ENCODE measurements at places on chromosomes 16 and 17. TPM values are rescaled to one million over a fixed set of nuclear protein-coding genes. Genes with fewer than 3 reads are reported as not detected.

Gene EVI2B
- 130 TPM for total RNA-seq

Gene CCL8
- 1.6 TPM for total RNA-seq

- peaks cover 27% of the 10 kb centered on the region for H3K27me3 ChIP-seq
- no peaks in the 10 kb centered on the region for H3K36me3 ChIP-seq
- peaks cover 6% of the 10 kb centered on the region for H3K4me1 ChIP-seq
- H3K27ac ChIP-seq, result no peak overlapping the region
- DNase-seq, result no peak
These were observed 74.4 kb upstream of the TMEM132E start for GRCh38 chr17:34504814-34505484.

GRCh38 chr17:17172001-17172939 is 33.9 kb downstream of the PLD6 start:
- H3K27me3 ChIP-seq, result no peaks in the 10 kb centered on the region
- H3K27ac ChIP-seq, result no peak overlapping the region
- H3K36me3 ChIP-seq, result peaks cover 96% of the 10 kb centered on the region
- DNase-seq, result peak; percentile 55
- no peak overlapping the region for H3K4me3 ChIP-seq
- H3K4me1 ChIP-seq, result peaks cover 32% of the 10 kb centered on the region

GRCh38 chr16:68363658-68364521 is 53.1 kb downstream of the PRMT7 start:
- peaks cover 11% of the 10 kb centered on the region for H3K36me3 ChIP-seq
- no peak overlapping the region for H3K27ac ChIP-seq
- H3K4me3 ChIP-seq, result no peak overlapping the region
- H3K4me1 ChIP-seq, result peaks cover 32% of the 10 kb centered on the region

DNA sequence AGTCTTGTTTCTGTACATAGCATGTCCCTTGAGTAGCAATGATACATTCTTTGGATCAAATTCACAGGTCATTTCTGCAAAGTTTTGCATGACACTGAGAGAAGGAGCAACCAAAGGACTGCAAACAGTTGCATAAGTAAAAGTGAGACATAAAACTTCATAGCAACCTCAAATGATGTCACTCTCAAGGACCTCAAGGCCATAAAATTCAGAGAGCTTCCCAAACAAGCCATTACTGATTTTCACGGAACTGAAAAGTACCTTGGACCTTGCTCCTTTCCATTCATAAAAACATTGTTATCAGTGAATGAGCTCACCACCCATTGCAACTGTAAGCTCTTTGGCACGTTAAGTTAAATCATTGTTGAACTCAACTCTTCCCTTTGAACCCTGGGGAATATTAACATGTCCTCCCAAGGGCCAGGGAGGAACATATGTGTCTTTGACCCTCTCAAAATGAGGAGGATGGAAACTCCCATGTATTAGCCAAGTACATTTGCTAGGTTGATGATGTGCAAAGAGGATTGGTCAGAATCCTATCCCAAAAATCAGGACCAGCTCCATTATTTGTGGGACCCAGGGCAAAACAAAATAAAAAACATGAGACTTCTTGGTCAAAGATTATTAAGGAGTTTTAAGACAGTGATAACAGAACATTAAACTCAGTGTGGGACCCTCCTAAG is 275.0 kb upstream of the DYNLRB2 start:
- DNase-seq, result no peak
- H3K27ac ChIP-seq, result no peak overlapping the region
- no peaks in the 10 kb centered on the region for H3K27me3 ChIP-seq
- H3K4me3 ChIP-seq, result no peak overlapping the region

Gene KRTAP4-1
- total RNA-seq, result not detected

DNA sequence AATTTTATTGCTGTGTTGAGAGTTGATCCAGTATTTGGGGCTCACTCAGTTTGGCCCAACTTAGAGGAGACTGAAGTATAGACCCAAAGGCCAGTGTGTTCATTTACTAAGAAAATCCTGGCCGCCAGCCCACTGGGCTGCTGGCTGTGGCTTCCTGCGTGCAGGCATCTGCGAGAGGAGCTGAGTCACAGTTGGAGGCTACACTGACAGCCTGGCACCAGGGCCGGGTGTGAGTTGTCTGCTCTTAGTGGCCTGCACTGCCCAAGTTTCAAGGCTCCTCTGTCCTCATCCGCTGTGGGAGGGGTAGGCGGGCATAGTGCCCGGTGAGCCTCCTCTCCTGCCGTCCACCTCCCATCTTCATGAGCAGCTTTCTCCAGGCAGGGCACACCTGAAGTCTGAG is 54.2 kb downstream of the PLD6 start:
- H3K4me1 ChIP-seq, result peaks cover 20% of the 10 kb centered on the region
- no peaks in the 10 kb centered on the region for H3K27me3 ChIP-seq
- peaks cover 91% of the 10 kb centered on the region for H3K36me3 ChIP-seq
- H3K4me3 ChIP-seq, result no peak overlapping the region
- peak overlapping the region; percentile 5 for H3K27ac ChIP-seq
- peak; percentile 70 for DNase-seq

GRCh38 chr16:88633684-88634140 is 4.7 kb upstream of the IL17C start:
- H3K27me3 ChIP-seq, result peaks cover 25% of the 10 kb centered on the region
- H3K36me3 ChIP-seq, result peaks cover 52% of the 10 kb centered on the region
- DNase-seq, result peak; percentile 62
- peak overlapping the region; percentile 66 for H3K27ac ChIP-seq

GRCh38 chr17:31130286-31131224 is 35.8 kb downstream of the NF1 start:
- H3K27me3 ChIP-seq, result no peaks in the 10 kb centered on the region
- H3K27ac ChIP-seq, result no peak overlapping the region
- peaks cover 5% of the 10 kb centered on the region for H3K4me1 ChIP-seq
- H3K36me3 ChIP-seq, result no peaks in the 10 kb centered on the region
- no peak for DNase-seq

Gene ABCA10
- total RNA-seq, result 9.8 TPM

GRCh38 chr17:77467521-77467920 is 326.8 kb downstream of the SEC14L1 start:
- peak; percentile 41 for DNase-seq
- H3K27me3 ChIP-seq, result no peaks in the 10 kb centered on the region
- no peak overlapping the region for H3K27ac ChIP-seq
- H3K36me3 ChIP-seq, result peaks cover 3% of the 10 kb centered on the region
- peaks cover 80% of the 10 kb centered on the region for H3K4me1 ChIP-seq

DNA sequence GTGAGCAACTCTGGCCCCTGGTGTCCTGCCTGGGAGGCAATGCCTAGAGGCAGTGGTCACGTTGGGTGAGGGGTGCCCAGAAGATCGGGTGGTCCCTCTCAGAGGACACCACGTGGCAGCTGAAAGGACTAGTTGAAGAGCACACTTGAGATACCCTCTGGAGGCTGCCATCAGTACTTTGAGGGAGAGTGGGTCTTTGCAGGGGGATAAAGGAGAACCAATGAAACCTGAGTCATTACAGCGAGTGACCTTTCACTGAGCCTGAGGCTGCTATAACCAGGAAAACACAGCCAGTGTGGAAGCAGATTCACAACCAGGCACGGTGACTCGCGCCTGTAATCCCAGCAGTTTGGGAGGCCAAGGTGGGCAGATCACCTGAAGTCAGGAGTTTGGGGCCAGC is 18.9 kb downstream of the CA4 start:
- H3K27me3 ChIP-seq, result no peaks in the 10 kb centered on the region
- peak overlapping the region; percentile 33 for H3K27ac ChIP-seq
- H3K4me3 ChIP-seq, result no peak overlapping the region
- H3K36me3 ChIP-seq, result no peaks in the 10 kb centered on the region

Gene CFAP97D1
- total RNA-seq, result not detected

DNA sequence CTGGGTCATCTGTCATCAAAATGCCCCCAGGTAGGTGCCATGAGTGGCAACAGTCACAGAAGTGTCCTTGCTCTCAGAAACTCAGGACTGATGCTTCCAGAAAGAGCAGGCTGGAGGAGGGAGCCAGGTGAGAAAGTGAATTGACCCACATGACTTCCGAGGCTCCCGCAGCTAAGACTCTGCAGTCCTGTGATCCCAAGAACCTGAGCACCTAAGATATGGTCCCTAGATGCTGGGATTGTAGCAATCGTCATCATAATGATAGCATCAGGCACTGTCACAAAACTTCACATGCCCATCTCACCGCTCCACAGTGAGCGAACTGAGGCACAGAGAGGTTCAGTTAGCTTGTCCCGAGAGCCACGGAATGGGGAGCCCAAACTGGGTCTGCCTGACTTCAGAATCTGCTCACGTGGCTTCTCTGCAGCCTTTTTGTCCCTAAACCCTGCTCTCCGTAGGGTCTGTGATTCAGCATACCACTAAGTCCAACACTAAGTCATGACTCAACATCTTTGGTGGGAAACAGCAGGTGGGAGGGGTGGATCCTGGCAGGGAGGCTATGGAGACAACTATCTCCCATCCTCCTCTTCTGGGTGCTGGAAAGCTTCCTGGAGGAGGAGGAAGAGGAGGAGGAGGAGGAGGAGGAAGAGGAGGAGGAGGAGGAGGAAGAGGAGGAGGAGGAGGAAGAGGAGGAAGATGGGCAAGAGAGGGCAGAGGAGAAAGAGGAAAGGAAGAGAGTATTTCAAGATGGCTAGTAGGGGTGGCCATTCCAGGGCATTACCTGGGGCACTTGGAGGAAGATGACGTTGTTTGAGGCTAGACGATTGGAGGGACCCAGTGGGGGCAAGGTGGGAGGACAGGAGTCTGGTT is 55.5 kb upstream of the DLX4 start:
- H3K27ac ChIP-seq, result no peak overlapping the region
- no peak overlapping the region for H3K4me3 ChIP-seq
- peaks cover 49% of the 10 kb centered on the region for H3K27me3 ChIP-seq
- H3K36me3 ChIP-seq, result no peaks in the 10 kb centered on the region

Gene CLEC18A
- total RNA-seq, result 2.7 TPM

- H3K4me1 ChIP-seq, result no peaks in the 10 kb centered on the region
- H3K27me3 ChIP-seq, result no peaks in the 10 kb centered on the region
- DNase-seq, result no peak
- no peak overlapping the region for H3K27ac ChIP-seq
- H3K4me3 ChIP-seq, result no peak overlapping the region
These were observed 332.1 kb downstream of the SLC39A11 start for GRCh38 chr17:72760368-72760767.

DNA sequence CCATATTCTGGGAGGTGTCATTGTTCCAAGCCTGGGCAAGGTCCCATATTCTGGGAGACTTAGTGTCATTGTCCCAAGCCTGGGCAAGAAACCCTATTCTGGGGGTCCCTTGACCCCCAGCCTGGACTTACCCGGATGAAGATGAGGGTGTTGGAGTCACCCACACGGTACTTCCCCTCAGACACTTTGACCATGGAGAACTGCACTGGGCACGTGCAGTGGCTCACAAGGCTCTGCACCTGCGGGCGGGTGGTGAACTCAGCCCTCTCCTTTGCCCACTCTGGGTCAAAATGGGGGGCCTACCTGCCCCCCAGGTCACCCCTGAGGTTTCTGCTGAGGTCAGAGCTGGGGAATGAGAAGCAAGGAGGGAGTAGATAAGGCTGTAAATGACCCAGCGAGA is 4.1 kb downstream of the GAS2L2 start:
- H3K4me3 ChIP-seq, result no peak overlapping the region
- H3K27me3 ChIP-seq, result peaks cover 36% of the 10 kb centered on the region
- DNase-seq, result no peak
- no peak overlapping the region for H3K27ac ChIP-seq
- H3K36me3 ChIP-seq, result no peaks in the 10 kb centered on the region

- H3K36me3 ChIP-seq, result peaks cover 7% of the 10 kb centered on the region
- H3K4me1 ChIP-seq, result no peaks in the 10 kb centered on the region
- no peaks in the 10 kb centered on the region for H3K27me3 ChIP-seq
- no peak overlapping the region for H3K27ac ChIP-seq
- no peak overlapping the region for H3K4me3 ChIP-seq
- DNase-seq, result no peak
These were observed 18.0 kb downstream of the ITGAM start for GRCh38 chr16:31277659-31278260.

GRCh38 chr17:50149091-50149416 is 1.4 kb downstream of the PPP1R9B start:
- peaks cover 28% of the 10 kb centered on the region for H3K36me3 ChIP-seq
- no peak for DNase-seq
- H3K27ac ChIP-seq, result peak overlapping the region; percentile 86
- H3K4me1 ChIP-seq, result peaks cover 64% of the 10 kb centered on the region
- H3K27me3 ChIP-seq, result no peaks in the 10 kb centered on the region
- peak overlapping the region; percentile 78 for H3K4me3 ChIP-seq

Gene SLC9A5
- 2.8 TPM for total RNA-seq

Measured in lower lobe of right lung (tissue), 2 donors.